ENCODE measurements at places on chromosomes 11 and 22.

DNA sequence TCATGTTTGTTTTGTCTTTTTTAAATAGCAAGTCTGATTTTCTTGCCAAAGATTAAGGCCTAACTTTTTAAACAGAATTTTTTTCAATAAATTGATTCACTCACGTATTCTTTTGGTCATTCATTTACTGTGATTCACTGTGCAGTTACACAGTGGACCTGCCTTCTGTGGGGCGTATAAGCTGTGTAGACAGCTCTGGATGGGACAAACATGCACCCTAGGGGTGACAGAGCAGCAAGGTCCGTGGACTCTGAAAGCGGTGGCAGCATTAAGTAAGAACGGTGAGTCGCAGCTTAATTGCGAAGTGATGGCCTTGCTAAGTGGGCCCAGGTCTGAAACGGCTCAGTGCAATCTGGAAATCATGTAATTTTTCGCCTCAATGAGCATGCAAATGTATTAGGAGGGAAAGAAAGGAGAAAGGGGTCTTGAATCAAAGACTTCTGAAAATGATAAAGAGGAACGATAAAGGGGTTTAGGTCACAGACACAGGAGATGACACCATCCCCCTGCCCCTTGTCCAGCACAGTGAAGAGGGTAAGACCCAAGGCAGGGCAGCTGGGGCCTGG is 113.1 kb downstream of the SPATA19 start:
- DNase-seq, result no peak

DNA sequence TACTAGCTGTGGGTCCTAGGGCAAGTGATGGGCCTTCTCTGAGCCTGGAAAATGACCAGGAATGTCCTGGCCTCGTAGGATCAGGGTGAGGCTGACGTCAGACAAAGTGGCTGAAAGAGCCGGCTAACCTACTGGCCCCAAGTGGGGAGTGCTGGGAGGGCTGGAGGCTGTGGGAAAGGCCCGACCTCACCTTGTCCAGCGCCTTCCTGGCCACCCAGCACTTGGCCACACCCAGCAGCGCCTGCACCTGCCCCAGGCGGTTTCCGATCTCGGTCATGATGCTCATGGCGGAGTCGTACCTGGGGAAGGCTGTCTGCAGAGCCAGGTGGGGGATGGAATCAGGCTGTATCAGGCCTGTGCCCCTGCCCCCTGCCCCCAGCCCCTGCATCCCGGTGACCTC is 7.5 kb downstream of the RAPSN start:
- no peak for DNase-seq

DNA sequence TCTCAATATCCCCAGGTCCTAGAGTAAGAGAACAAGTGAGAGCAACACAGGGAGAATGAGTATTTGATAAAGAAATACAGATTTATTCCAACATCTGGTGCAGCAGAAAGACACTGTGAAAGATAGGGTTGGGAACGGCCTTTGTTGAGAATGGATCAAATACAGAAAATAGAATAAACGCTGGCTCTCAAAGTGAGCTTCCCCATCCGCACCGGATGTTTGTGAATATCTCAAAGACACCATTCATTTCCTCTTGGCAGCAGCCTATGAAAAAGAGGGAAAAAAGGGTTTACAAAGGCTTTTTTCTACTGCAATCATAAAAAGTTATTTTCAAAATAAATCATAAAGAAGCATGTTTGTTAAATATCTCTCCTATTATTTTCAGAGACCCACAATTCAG is 279.3 kb downstream of the CASP12 start:
- DNase-seq, result no peak

- no peak for DNase-seq
Measured at GRCh38 chr11:44359162-44359561, 49.2 kb upstream of the ALX4 start.

DNA sequence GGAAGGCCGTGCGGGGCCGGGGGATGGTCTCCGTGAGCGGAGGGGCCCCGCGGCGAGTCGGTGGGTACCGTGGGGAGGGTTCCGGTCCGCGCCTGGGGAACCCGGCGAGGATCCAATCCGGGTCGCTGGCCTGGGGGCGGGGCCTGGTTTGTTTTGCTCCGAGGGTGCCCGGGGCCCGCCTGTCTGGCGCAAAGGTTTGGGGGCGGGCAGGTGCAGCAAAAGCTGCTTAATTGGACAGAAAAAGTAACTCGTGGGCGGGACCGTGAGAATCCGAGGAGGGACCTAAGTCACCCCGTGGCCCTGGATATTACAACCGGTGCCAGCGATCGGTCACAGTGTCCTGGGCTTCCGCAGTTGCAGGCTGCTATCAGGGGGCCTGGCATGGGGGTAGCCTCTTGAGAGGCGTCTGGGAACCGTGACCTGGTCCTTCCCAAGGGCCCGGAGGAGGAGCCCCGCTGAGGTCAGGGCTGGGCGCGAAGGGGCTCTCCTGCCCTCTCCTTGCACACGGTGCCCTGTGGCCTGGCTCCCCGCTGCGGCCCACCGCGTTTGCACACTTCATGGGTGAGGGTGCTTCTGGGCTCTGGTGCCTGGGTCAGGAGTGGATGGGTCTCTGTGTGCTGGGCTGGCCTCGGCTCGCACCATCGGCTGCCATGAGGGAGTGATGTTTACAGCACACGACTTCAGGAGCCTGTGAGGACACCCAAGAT is 1.4 kb downstream of the PNPLA2 start:
- peak; percentile 94 for DNase-seq

- DNase-seq, result no peak
Measured at GRCh38 chr11:120391854-120392253, 55.6 kb downstream of the ARHGEF12 start.
